GM12891 (cell line): ENCODE measurements at places on chromosomes 2 and 18.

- DNase-seq: no peak
Observed at GRCh38 chr18:25113566-25113965, 238.4 kb downstream of the ZNF521 start.

DNA sequence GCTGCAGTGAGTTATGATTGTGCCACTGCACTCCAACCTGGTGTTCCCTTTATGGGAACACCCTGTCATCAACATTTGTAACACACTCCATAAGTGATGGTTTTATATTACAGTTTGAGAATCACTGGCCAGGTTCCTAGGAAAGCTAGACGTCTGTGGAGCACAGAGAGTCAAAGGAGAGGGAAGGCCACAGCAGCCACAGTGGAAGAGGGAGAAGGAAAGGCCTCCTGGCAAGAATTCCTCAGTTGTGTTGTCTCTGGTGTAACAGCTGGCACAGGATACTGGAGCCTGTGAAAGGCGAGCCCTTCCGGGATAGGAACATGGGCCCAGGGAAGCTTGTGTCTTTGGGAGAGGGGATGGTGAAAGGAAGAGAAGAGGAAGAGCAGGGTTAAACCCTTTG is 360.5 kb upstream of the PIK3C3 start:
- DNase-seq: no peak

- peak; percentile 53 for DNase-seq
Observed at GRCh38 chr2:61017556-61018317, at the start of the genes PEX13 and PUS10. TSS of gene PEX13 (plus strand) at chr2:61017720. CDS start at chr2:61017760, 40 bp downstream. TSS of gene PUS10 (minus strand) at chr2:61018255. CDS start at chr2:61011890, 6,365 bp downstream.

DNA sequence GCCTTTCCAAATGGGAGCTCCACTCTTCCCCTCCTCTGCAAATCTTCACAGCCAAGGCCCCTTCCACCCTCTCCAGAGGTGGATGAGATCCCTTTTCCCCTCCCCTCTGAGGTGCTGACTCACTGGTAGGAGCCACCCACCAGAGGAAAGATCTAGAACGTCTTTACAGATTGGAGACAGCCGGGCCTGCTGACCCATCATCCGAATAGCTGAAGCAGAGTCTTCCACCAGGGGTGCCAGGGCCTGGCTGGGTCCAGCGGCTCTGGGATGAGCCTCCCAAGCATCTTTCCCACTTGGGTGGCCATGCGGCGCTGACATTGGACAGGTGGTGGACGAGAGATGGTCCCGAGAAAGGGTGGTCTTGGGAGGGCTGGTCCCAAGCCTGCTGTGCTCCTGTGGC is 9.0 kb downstream of the ERFE start:
- DNase-seq: no peak

- DNase-seq: no peak
Observed at GRCh38 chr2:6434438-6434837, 431.3 kb downstream of the CMPK2 start.

DNA sequence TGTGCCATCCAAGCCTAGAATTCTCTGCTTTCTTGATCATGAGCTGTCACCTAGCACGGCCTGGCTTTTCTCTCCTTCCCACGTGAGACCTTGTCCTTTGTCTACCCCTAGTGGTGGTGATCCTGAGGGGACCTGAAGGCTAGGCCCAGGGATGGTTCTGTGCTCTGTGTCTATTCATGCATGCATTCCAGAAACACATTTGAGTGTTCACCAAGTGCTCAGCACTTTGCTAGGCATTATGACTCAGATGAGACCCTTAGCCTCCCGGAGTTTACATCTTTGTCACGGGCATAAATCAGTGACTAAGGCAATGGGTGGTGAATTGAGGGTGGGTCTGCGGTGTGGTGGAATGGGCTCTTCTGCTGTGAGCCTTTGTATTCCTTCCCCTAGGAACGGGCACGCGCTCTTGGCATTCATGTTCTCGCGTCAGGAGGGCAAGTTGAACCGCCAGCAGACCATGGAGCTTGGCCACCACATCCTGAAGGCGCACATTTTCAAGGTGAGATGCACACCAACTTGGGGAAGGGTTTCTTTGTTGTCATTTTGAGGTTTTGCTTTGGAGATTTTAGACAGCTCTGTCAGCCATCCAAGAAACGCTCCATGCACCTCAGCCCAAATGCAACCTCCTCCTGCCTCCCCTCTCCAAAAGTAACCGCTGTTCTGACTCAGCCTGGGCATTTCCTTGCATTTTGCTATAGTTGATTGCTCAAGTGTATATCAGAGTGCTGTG is 100.9 kb downstream of the WDSUB1 start:
- DNase-seq: peak; percentile 30

DNA sequence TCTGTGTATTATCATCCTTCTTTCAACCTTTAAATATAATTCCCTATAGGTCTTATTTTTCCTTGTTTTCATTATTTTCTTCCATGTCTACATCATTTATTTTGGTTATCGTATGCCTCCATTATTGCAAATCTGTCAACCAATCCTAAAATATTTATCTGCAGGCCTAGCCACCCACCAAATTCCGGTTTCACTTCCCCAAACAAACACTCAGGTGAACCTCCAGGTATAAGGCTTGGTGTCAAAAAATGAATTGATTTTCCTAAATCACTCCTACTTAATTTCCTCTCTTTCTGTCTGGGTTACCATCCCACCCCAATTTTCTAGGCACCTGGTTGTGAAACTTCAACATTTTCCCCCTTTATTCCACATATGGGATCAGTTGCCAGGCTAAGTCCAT is 111.9 kb upstream of the LINC00305 start:
- DNase-seq: no peak

- DNase-seq: no peak
Observed at GRCh38 chr2:66431846-66432587, 2.9 kb upstream of the MEIS1 start.

- DNase-seq: no peak
Observed at GRCh38 chr2:45233301-45233700, 224.0 kb upstream of the SIX2 start.

GRCh38 chr2:103739186-103739585 is 977.4 kb downstream of the TMEM182 start:
- no peak for DNase-seq

DNA sequence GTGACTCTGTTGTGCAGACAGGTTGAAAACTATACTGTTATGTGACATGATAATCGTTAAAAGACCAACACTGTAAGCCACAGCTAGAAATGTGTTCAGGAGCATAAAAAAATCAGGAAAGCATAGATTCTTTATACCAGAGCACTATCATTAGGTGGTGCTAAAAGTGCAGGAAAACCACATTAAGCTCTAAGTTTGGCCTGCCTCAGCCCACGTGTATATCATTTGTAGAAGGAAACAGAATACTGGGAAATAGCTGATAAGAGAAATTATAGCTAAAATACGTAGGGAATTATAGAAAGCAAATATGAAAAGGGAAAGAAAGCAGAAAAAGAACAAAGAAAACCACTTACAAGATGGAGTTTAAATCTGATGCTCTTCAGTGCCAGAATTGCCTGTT is 26.5 kb upstream of the C2orf74 start:
- DNase-seq: no peak
